ENCODE measurements at places on chromosomes 5 and 9. TPM values are rescaled to one million over a fixed set of nuclear protein-coding genes. Genes with fewer than 3 reads are reported as not detected.

The IL13 gene
- 0.10 TPM for total RNA-seq

The ANKDD1B gene
- 1.6 TPM for total RNA-seq

The RELL2 gene
- 1.1 TPM for total RNA-seq

The HOMER1 gene
- 20.3 TPM for total RNA-seq

The LRRC19 gene
- not detected for total RNA-seq
